ENCODE measurements at places on chromosomes 11 and 22.

DNA sequence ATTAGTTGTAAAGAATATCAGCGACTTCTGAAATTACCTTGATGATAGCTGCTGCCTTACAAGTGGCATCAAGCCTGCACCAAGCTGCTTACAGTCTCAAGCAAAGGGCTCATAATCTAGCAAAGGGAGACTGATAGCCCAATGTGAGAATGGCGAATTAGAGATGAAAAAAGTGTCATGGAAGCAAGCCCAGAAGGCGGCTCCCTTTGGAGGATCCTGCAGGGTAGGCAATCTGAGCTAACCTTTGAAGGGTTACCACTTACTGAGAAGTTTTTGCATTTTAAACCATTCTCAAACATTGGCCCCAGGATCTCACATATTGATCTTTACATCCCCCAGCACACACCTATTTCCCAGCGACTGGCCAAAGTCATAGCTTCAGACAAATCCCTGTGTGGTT lies 18.5 kb downstream of the GAB2 start:
- no peak for DNase-seq

- no peak for DNase-seq
Measured at GRCh38 chr11:108206969-108207682, 15.3 kb downstream of the NPAT start.

- DNase-seq, result no peak
Measured at GRCh38 chr22:48744967-48745841, 1082.5 kb downstream of the BRD1 start.

DNA sequence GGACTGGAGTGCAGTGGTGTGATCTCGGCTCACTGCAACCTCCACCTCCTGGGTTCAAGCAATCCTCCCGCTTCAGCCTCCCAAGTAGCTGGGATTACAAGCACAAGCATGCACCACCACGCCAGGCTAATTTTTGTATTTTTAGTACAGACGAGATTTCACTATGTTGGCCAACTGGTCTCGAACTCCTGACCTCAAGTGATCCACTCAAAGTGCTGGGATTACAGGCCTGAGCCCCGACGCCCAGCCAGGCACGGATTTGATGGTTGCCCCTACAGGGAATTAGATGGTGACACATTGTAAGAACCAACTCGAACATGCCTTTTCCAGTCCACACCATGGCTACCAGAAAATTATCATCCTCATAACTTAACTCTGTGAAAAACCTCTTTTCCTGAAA lies 26.8 kb upstream of the RTL6 start:
- no peak for DNase-seq

- no peak for DNase-seq
Measured at GRCh38 chr22:46280999-46281623, 13.3 kb downstream of the TTC38 start.
